ENCODE measurements at places on chromosomes 1 and 21.

GRCh38 chr1:182142621-182143020 is 81.1 kb upstream of the ZNF648 start:
- DNase-seq: no peak

GRCh38 chr1:173195596-173196088 is 11.5 kb downstream of the TNFSF4 start:
- DNase-seq: no peak

- peak; percentile 76 for DNase-seq
Observed at GRCh38 chr1:47569681-47570470, 132.0 kb downstream of the FOXD2 start.

DNA sequence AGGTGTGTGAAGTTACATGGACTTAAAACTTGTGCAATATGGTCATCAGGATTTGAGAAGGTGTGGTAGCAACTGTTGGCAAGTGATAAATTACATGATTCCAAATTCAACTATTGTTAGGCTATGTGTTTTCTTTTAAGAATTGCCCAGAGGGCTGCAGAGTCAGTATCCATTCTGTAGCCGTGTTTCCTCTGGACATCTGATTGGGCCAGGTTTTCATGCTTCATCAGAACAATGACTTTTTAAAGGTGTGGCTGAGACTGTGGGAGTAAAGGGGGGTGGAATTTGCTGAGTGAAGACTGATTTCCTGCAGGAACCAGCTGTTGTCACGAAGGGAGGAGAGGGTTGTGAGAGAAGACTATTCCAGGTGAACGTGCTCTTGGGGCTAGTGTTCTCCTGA is 1.7 kb upstream of the HRNR start:
- DNase-seq: no peak

- DNase-seq: no peak
Observed at GRCh38 chr1:234504969-234505768, 26.2 kb upstream of the TARBP1 start.

DNA sequence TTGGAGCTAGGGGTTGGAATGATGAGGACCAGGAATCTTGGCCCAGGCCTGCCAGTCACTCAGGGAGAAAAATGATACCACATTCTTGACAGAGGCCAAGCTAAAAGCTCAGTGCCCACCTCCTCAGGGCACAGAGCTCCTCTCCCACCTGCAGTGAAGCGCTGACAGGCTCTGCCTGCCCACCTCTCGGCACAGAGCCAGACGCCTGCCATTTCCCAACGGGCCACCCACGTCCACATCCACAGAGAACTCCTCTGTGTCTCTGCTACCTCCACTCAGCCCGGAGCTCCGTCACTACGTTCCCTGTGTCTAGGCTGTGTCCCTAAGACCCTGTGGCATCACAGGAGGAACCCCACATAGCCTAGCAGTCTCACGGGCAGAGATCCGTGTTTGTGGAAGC is 60.8 kb downstream of the MRPL37 start:
- DNase-seq: no peak

DNA sequence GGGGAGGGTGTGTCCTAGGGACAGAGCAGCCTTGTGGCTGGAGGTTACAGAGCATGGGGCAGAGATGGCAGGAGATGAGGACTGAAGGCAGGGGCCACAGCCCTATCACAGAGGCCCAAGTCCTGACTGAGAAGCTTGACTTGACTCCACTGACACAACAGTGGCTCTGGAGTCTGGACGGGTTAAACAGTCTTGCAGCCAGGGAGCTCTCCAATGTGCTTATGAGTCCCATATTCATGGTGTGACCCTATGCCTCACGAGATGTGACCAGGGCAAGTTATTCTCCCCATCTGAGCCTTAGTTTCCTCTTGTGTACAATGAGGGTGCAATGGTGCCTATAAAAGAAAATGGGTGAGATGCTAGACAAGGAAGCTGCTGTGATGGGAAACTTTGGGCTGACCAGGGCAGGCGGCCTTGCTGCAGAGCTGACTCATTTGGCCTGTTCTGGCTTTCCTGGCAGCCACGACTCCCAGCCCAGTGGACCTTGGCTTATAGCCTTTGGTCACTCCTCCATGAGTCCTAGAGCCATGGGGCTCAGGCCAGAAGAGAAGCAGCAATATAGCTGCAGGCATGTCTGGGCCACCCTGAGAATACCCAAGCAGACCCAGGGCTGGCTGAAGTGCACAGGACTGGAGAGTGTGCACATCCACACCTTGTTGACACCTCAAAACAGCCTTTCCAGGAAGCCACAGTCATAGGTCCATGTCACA is 2.8 kb upstream of the TTC22 start:
- DNase-seq: peak; percentile 49

DNA sequence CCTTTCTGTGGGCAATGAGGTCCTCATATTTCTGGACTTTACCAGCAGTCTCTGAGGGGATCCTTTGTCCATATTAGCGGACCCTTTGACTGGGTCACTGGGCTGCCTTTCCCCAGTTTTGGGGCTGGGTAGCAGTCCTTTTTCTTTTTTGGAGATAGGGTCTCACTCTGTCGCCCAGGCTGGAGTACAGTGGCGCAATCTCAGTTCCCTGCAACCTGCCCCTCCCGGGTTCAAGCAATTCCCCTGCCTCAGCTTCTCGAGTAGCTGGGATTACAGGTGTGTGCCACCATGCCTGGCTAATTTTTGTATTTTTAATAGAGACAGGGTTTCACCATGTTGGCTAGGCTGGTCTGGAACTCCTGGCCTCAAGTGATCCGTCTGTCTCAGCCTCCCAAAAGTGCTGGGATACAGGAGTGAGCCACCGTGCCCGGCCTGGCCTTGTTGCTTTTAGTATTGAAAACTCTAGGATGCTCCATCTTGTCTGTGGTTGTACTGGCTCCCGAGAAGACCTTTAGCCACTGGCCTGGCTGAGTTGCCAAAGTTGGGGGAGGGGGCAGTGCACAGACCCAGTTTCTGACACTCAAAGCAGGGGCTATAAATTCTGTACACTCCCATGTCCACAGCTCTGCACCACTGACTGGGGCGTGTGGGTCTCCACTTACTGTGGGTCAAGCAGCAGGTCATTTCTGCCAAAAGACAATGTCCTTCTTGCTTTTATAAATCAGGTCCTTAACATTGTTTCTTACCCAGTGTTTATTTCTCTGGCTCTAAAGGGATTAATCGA is 33.1 kb downstream of the MAN1C1 start:
- no peak for DNase-seq

DNA sequence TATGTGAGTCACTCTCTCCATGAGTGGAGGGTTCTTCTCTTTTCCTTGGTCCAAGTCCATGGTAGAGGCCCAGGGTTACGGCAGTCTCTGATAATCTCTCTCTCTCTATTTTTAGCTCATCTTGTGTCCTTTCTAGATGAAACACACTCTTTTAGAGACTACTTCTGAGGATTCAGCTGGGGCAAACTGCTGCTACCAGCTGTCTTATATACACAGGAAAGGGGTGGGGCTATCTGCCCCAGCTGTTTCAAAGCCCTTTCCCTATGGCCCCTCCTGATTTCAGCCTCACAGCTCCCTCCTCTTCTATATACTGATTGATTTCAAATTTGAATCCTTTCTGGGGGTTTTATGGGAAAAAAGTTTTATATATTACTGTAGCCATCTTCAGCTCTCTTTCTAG is 324.8 kb downstream of the RWDD3 start:
- DNase-seq: no peak

All from cardiac fibroblast (primary cell).